ENCODE measurements at places on chromosomes 5 and 9. TPM values are rescaled to one million over a fixed set of nuclear protein-coding genes. Genes with fewer than 3 reads are reported as not detected.

- DNase-seq, result no peak
Measured at GRCh38 chr9:89839449-89839848, 234.6 kb downstream of the GADD45G start.

GRCh38 chr5:172102218-172102870 lies 85.7 kb downstream of the STK10 start:
- no peak for DNase-seq

DNA sequence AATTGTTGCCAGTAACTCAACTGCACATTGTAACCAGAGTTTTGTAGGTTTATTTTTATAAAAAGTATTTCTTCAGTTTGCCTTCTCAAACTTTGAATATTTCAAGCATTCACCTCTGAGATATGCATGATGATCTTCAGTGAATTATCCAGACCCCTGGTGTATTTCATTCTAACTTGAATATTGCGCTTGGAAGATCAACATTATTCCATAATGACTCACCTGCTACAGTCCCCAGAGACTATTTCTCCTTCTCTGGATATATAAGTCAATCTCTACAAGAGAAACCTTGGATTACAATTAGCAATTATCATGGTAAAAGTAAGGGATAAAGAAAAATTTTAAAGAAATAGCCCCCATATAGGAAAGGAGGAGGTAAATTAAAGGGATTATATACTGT lies 1041.0 kb downstream of the TLE1 start:
- no peak for DNase-seq

DNA sequence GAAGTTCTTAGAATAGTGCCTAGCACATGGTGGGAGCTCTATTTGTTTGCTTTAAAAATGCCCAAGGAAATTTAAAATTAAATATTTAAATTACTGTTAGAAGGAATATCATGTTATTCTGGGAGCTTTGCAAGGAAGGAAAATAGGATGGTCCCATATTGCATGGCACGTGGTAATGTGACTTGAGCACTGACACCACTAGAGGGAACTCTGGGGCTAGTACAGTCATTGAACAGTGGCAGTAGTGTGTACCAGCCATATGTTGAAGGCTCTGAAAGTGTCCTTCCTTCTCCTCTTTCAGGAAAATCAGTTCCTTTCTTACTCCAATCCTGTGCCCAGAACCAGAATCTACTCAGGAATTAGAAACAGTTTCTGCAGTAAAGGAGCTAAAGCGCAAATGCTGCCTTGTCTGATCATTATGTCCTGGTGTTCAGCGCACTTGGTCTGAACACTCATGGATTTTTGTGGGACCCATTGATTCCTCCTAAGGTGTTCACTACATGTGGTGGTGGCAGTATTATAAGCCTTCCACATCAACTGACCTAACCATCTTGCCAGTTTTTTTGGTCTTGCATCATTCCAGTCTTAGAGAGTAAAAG lies 54.1 kb downstream of the GDA start:
- peak; percentile 8 for DNase-seq

- no peak for DNase-seq
Measured at GRCh38 chr5:140953234-140953633, 13.0 kb upstream of the PCDHAC2 start.

DNA sequence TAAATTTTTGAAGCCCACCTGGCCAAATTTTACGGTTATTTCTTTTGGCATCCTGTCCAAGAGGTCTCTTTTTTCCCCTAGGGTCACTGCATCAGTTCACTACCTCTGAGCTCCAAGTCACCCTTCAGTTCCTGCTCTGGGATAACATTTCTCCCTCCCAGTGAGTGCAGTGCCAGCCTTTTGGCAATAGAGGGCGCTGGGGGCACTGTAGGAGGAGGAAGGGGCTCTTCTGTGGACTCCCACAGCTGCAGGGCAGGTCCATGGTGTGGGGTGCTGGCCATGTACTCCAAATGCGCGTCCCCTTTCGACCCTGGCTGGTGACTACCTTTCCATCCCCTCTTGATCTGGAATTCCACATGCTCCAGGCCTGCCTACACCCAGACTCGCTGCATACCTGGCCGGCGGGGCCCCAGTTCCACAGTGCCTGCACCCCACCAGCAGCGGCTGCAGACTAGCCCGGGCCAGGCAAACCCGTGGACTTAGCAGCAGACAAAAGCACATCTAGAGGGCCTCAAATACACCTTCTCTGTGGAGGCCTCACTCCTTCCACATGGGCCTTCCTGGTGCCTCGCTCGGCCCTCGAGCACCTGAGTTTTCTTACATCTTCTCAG lies 20.3 kb upstream of the NINJ1 start:
- peak; percentile 76 for DNase-seq

Gene PCDHA9
- not detected for total RNA-seq

Gene ATOX1
- 74.8 TPM for total RNA-seq

GRCh38 chr9:132486706-132487350 lies 76.8 kb downstream of the CFAP77 start:
- DNase-seq, result peak; percentile 76

- no peak for DNase-seq
Measured at GRCh38 chr5:127685662-127686061, 17.5 kb upstream of the CCDC192 start.

Gene SLCO4C1
- 0.37 TPM for total RNA-seq

- peak; percentile 84 for DNase-seq
Measured at GRCh38 chr9:88578121-88579049, 43.4 kb downstream of the NXNL2 start.
